ENCODE measurements at places on chromosomes 12 and 14.

DNA sequence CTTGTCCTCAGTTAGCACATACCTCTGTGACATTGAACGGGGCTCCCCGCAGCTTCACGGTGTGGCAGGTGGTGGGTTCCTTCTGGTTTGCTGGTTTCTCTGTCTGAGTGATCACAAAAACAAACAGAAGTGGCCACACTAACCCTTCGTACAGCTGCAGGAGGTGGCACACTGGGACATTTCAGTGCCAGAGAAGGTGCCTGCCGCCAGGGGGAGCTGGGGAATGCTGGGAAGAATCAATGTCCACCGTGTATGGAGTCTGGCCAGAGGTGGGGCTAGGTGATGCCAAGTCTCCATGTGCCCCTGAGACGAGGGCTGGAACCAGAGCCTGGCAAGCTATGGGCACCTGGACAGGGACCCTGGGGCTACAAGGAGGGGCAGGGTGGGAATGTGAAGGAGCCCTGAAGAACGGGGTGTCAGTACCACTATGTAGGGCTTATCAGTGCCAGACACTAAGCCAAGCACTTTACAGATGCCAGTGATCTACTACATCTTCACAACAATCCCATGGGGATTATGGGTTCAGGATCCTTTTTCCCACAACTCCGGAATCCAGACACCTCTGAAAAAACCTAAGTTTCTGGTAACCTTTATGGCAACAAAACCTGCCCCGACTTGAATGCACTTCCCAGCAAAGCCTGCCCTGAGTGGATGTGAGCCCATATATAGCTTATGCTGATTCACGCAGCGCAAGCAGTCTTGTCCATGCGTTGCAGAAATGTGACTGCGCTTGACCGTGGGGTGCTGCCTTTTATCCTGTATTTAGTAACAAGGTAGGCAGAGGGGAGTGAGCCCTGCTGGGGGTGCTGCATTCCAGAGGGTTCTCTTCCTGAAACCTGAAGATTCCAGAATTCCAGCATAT lies 10.8 kb downstream of the RBM19 start:
- no peak for DNase-seq

GRCh38 chr12:104724992-104725585 lies 233.0 kb downstream of the SLC41A2 start:
- no peak for DNase-seq

DNA sequence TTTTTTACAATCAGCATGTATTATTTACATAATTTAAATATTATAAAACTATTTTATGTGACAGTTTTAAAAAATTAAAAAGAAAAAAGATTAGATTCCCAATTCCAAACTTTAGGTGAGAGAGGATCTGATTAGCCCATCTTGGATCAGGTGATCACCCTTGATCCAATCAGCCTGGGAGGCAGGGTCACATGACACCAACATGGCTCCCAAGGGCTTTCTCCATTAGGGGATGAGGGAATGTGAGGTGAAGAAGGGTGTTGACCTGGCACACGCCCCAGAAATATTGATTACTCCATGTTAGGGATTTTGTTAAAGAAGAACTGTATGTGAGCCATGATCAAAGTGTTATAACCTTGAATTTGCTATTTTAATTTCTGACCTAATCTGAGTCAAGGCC lies 225.4 kb downstream of the RBM19 start:
- DNase-seq = no peak

- DNase-seq = peak; percentile 56
These were observed 306.3 kb downstream of the APAF1 start for GRCh38 chr12:98951406-98951805.

DNA sequence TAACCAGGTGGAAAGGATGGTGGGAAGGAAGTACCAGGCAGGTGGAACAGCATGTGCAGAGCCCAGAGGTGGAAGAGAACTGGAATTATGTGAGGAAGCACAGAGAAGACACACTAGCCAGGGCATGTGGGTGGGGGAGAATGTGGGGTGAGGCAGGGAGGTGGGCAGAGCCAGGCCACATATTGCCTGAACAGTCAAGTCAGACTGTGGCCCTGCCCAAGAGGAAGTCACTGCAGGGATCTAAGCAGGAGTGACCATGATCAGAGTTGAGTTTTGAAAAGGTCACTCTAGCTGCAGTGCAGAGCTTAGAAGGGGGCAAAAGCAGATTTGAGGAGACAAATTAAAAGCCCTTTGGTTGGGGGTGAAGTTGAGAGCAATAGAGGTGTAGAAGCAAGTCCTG lies 114.0 kb upstream of the SLC38A2 start:
- no peak for DNase-seq

- DNase-seq = peak; percentile 46
These were observed 10.1 kb downstream of the PSMB5 start for GRCh38 chr14:23024612-23025075.

DNA sequence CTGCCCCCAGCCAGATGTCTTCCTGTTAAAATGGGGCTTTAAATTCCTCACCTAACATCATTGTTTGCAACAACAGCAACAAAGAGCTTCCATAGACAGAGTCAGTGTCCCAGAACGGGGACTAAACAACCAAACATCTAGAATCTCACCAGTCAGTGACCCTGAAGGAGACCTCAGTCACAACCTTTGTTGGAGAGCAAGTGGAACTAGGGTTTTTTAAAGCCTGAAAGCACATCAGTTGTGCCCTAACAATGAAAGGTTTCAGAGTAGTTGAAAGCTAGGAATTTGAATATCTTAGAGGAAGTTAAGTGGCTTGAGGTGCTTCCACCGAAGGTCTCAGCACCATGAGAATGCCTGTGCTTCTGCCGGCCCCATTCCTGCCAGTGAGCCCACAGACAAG lies 5.0 kb upstream of the ALDH2 start:
- no peak for DNase-seq

DNA sequence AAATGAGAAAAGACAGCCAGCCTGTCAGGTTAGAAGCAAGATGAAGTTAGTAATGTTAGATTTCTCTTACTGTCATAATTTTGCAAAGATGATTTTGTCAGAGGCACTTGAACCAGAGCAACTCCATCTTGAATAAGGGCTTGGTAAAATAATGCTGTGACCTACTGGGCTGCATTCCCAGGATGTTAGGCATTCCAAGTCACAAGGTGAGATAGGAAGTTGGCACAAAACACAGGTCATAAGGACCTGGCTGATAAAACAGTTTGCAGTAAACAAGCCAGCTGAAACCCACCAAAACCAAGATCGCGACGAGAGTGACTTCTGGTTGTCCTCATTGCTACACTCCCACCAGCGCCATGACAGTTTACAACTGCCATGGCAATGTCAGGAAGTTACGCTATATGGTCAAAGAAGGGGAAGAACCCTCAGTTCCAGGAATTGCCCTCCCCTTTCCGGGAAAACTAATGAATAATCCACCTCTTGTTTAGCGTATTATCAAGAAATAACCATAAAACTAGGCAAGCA lies 1313.5 kb upstream of the TMEM132C start:
- no peak for DNase-seq

DNA sequence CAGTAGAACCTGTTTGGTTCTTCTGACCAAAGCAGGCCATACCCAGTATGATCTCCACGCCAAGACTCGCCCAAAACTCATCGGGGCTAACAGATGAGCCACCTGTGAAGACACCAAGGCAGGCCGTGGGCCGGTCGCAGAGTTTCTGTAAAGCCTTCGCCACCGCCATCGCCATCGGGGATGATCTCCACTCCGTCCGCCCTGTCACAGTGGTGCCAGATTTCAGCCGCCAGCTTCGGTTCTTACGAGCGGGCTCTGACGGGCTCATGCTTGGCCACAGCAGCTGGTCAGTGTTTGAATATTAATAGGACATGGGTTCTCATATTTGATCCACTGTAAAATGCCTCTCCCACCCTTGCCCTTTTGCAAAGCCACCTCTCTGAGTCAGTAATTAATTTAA lies 113.2 kb upstream of the TMEM132D start:
- DNase-seq = no peak

- no peak for DNase-seq
These were observed 80.8 kb downstream of the GPR65 start for GRCh38 chr14:88085736-88086135.

DNA sequence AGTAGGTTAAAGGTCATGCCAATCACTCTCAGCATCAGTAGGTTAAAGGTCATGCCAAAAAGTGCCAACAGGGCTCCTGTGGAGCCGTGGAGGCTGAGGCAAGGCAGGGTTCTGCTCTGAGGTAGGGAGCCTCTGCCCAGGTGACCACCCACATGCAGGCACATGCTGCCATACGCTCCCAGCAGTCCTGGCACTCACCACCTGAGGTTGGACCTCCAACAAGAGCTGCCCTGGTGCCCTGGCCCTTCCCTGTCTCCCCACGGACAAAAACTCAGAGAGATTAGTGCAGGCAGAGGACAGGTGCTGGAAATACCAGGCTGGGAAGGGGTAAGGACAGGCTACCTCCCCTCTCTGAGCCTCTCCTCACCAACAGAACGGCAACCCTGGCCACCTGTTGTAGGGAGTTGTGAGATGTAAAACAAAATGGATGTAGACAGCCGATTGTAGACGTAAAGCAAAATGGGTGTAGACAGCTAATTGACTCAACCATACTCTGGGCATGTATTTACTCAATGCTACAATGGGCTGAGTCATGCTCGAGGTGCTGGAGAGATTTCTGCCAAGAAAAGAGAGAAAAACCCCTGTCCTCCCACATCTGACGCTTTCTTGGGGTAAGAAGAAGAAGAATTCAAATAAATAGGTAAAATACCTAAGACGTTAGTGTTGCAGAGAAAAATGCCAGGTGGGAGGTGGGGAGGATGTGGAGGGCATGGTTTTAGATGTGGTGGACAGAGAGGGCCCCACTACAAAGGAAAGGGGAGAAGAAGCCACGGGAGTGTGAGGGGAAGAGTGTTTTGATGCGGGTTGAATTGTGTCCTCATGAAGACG lies 32.4 kb downstream of the LTBP2 start:
- no peak for DNase-seq

DNA sequence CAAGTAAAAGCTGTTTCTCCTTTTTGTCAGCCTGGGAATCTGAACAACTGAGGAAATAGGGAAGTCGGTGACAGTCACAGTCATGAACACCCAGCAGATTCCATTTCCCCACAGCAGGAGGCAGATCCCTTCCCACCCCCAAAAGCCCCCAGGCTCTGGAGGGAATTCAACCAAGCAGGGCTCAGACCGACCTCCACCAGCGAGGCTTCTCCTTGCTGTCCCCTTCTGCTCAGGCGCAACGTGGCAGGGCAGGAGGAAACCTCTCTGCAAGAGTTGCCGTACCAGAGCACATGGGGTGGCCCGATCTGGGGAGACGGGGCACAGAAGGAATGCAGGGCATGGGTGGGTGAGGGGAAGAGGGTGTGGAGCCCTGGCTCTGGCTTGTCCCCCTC lies 319 bp downstream of the GALNT6 start:
- no peak for DNase-seq

DNA sequence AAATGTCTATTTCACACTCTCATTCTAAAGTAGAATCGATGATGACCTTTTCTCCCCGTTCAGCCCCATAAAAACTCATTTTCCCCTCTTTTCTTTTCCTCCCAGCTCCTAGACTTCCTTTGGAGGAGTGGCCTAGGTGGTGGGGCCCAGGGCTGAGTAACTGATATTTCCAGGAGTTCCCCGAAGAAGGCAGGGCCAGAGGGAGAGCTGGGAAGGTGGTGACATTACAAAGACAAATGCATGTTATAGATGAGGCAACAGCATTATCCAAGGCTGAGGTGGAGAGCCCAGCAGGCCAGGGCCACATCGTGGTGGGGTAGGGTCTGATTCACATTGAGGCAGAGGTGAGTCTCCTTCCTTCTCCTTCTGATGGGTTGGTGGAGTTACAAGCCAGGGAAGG lies 22.2 kb upstream of the HDAC7 start:
- DNase-seq = no peak

DNA sequence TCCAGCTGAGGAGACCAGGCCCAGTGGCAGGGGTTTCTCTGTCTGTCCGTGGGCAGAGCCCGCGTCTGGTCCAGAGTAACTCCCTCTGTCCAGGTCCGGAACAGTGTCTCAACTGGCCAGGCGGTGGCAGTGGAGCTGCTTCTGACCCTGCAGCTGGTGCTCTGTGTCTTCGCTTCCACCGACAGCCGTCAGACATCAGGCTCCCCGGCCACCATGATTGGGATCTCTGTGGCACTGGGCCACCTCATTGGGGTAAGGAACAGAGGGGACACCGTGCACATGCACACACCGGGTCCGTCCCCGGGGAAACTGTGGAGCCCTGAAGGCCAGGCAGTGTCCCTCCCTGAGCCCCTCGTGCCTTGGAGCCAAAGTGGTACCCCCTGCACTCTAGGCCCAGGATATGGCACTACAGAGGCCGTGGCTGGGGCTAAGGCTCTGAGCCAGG lies 1.5 kb downstream of the AQP6 start:
- peak; percentile 76 for DNase-seq

Data from brain (organoid and tissue), 16 donors.